ENCODE measurements at places on chromosomes 16 and 17.

- H3K4me3 ChIP-seq = no peak overlapping the region
- H3K36me3 ChIP-seq = peaks cover 38% of the 10 kb centered on the region
- DNase-seq = peak; percentile 77
- no peak overlapping the region for H3K27ac ChIP-seq
- H3K4me1 ChIP-seq = peaks cover 5% of the 10 kb centered on the region
- peaks cover 3% of the 10 kb centered on the region for H3K27me3 ChIP-seq
Observed at GRCh38 chr17:47978324-47978723, 7.4 kb downstream of the CDK5RAP3 start.

- no peaks in the 10 kb centered on the region for H3K27me3 ChIP-seq
- no peak overlapping the region for H3K27ac ChIP-seq
Observed at GRCh38 chr16:35737076-35737475, 2277.7 kb downstream of the TP53TG3F start.

DNA sequence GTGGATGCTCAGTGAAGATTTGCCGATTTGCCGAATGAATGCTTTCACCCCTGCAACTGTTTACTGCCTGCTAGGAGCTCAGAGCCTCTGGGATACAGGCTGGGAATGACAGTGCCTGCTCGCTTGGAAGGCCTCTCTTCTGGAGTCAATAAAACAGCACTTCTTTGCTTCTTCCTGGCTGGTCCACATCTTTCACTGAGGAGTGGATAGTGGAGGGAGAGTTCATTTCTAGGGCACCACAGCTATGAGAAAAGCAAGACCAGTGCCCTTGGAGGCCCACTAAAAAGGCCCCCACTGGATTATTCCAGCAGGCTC is 3.1 kb upstream of the USP7 start:
- peaks cover 15% of the 10 kb centered on the region for H3K4me1 ChIP-seq
- no peaks in the 10 kb centered on the region for H3K36me3 ChIP-seq
- peaks cover 19% of the 10 kb centered on the region for H3K27me3 ChIP-seq
- peak overlapping the region; percentile 73 for H3K4me3 ChIP-seq
- no peak for DNase-seq
- H3K27ac ChIP-seq = peak overlapping the region; percentile 48

- no peak for DNase-seq
- no peaks in the 10 kb centered on the region for H3K4me1 ChIP-seq
- no peaks in the 10 kb centered on the region for H3K36me3 ChIP-seq
- peaks cover 3% of the 10 kb centered on the region for H3K27me3 ChIP-seq
- H3K27ac ChIP-seq = no peak overlapping the region
Observed at GRCh38 chr16:64809876-64810629, 311.8 kb downstream of the CDH11 start.

DNA sequence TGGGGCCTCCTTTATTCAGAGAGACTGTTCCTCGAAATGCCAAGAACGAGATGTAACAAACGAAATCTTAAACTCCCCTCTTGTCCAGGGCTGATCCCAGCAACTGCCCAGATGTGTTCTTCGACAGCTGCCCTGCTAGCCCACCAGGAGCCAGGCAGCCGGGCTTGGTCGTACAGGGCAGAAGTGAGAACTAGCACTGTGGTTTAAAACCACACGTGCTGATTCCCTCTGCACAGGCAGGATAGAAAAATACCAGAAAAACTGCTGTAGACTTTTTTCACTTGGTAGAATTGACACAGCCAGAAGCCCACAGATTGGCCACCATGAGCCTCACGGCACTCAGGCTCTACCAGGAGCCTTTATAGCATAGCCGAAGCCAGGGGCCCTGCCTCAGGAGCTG is 33.1 kb downstream of the PLD6 start:
- H3K36me3 ChIP-seq = peaks cover 4% of the 10 kb centered on the region
- DNase-seq = no peak
- no peaks in the 10 kb centered on the region for H3K27me3 ChIP-seq

- DNase-seq = no peak
- H3K27me3 ChIP-seq = peaks cover 3% of the 10 kb centered on the region
- H3K4me3 ChIP-seq = no peak overlapping the region
- H3K36me3 ChIP-seq = no peaks in the 10 kb centered on the region
- H3K27ac ChIP-seq = no peak overlapping the region
- no peaks in the 10 kb centered on the region for H3K4me1 ChIP-seq
Observed at GRCh38 chr16:77469634-77470033, 34.8 kb upstream of the ADAMTS18 start.

- DNase-seq = no peak
- peaks cover 9% of the 10 kb centered on the region for H3K4me1 ChIP-seq
- no peaks in the 10 kb centered on the region for H3K36me3 ChIP-seq
- H3K27me3 ChIP-seq = no peaks in the 10 kb centered on the region
Observed at GRCh38 chr17:83203472-83204221, 124.2 kb downstream of the METRNL start.

DNA sequence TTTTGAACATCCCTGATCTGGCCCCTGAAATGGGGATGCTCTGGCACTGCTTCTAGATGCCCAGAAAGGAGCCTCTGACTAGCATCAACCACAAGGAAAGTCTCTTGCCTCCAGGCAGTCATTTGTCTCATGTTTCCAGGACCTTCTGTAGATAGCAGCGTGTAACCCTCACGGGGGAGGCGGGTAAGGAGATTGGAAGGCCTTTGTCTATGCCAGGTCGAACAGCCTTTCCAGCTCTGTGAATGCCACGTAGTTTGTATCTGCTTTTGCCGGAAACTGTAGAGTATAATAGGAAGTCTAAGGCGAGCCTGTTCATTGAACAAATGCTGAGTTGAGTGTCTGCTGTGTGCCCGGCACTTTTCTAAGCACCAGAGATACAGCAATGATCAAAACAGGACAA is 43.9 kb upstream of the AQP8 start:
- no peak overlapping the region for H3K4me3 ChIP-seq
- no peaks in the 10 kb centered on the region for H3K4me1 ChIP-seq
- DNase-seq = no peak
- no peaks in the 10 kb centered on the region for H3K27me3 ChIP-seq

DNA sequence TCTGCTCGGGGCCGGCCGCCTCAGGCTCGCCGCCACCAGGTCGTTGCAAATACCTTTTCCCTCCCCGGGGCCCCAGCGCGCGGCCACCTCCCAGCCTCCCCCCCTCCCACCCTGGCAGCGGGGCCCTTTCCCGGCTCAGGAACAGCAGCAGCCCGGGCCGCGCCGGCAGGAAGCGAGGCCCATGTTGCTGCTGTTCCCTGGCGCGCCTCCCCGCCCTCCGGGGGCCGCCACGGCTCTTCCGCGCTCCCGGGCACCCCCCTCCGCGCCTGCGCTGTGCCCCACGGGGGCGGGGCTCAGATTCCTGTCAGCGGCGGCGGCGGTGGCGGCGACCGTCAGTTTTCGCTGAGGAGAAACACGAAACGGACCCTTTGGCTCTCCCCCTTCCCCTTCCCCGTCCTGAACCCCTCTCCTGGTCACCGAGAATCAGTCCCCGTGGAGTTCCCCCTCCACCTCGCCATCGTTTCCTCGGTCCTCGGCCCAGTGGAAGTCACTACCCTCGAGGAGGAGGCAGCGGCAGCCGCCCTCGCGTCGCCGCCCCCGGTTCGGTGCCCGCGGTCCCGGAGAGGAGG is at the start of gene NFAT5:
TSS of gene NFAT5 (plus strand) at position 296 of the 569 bp plus-strand sequence. CDS start 336 bp downstream, outside the sequence.
- peak; percentile 97 for DNase-seq
- peaks cover 20% of the 10 kb centered on the region for H3K4me1 ChIP-seq
- no peaks in the 10 kb centered on the region for H3K27me3 ChIP-seq
- peak within 1 kb of the TSS; percentile 99 for H3K4me3 ChIP-seq
- H3K27ac ChIP-seq = peak within 1 kb of the TSS; percentile 99
- H3K36me3 ChIP-seq = peaks cover 3% of the 10 kb centered on the region

GRCh38 chr17:9676084-9676483 is 30.8 kb downstream of the USP43 start:
- no peaks in the 10 kb centered on the region for H3K27me3 ChIP-seq
- H3K36me3 ChIP-seq = peaks cover 16% of the 10 kb centered on the region
- H3K4me1 ChIP-seq = peaks cover 4% of the 10 kb centered on the region
- no peak overlapping the region for H3K4me3 ChIP-seq
